Stimulated activated CD4-positive, alpha-beta T cell treated with anti-CD3 and anti-CD28 coated beads, TNF-alpha, amount 100 ng/mL, for 4 hours (primary cell): ENCODE measurements at places on chromosomes 2 and 18.
A peak's percentile ranks its signal among the peaks of the same experiment; 100 is the strongest.

- no peak for DNase-seq
These were observed 361.5 kb downstream of the DSEL start for GRCh38 chr18:67154979-67155378.

DNA sequence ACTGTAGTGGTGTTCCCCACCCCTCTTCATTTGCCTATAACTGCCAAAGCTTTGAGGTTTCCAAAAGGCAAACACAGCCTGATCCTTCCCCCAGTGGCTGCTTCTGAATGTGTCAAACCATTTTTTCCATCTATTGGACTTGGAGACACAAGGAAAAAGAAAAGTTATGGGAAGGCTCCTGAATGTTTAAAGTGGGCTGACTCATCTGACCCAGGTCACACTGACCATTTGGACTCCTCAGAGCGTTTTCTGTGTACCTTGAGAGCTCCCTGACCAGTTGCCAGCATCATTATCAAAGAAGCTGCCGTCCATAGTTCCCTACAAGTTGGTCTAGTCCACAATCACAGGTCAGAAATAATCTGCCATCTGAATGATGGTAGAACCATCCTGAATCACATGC, 123.4 kb upstream of the COL3A1 start:
- DNase-seq, result no peak

GRCh38 chr18:51153659-51154371, 43.7 kb downstream of the MEX3C start:
- peak; percentile 19 for DNase-seq

GRCh38 chr2:67048314-67048713, 348.8 kb upstream of the ETAA1 start:
- no peak for DNase-seq
